HCEC 1CT (cell line): ENCODE measurements at places on chromosomes 1 and 21.

GRCh38 chr1:199574950-199575349 lies 452.6 kb upstream of the NR5A2 start:
- peak; percentile 11 for DNase-seq

- DNase-seq = no peak
Observed at GRCh38 chr1:231026576-231026975, 13.5 kb downstream of the FAM89A start.

GRCh38 chr1:51814513-51814912 lies 64.0 kb downstream of the NRDC start:
- DNase-seq = no peak

DNA sequence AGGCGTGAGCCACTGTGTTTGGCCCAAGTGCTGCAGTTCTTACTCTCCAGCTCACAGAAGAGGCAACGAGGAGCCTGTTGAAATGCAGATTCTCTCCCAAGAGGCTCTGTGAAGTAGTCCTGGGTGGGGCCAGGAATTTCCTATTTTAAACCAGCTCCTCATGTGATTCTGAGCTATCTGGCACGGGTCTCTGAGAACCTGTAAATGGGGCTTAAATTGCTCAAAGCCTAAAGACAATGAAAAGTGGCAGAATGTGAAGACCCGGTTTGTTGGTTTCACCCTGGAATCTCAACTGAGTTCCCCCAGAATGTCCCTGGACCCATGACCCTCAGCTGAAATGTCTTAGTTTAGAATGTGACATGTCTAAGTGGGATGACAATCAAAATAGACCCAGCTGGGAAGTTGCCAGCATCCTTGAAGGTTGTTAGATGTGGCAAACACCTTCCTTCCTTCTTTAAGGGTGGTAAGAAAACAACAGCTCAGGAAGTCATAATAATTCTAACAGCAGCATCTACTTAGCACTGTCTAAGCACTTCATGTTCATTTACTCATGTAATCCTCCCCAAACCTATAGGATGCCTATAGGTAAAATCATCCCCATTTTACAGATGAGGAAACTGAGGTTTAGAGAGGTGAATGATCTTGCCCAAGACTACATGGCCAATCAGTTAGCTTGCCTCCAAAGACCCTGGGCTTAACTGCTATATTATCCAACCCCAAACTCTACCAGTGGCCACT lies 20.9 kb upstream of the ATP5PO start:
- no peak for DNase-seq

DNA sequence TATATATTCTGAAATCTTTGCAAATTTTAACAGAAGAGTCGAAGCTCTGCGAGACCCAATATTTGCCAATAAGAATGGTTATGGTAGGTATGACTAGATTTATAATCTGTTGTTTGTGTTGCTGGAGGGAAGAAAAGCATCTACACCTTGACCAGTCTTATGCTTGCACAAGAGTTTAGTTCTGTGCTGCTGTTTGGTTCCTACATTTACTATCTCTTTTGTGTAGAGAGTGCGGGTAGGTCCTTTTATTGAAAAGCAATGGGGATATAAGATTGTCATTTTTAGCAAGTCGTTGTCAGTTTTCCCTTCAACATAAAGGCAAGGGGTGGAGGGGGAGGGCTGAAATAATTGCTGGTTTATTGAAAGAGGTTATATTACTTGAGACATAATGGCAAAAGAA lies 396 bp downstream of the ELAVL4 start:
- no peak for DNase-seq

GRCh38 chr1:111968511-111968910 lies 21.0 kb downstream of the KCND3 start:
- DNase-seq = no peak

- no peak for DNase-seq
Observed at GRCh38 chr1:175904808-175905207, 161.4 kb upstream of the TNR start.

GRCh38 chr1:68868606-68869005 lies 371.7 kb upstream of the DEPDC1 start:
- no peak for DNase-seq

GRCh38 chr1:77832901-77833300 lies 53.5 kb downstream of the MIGA1 start:
- DNase-seq = peak; percentile 96
